ENCODE measurements at places on chromosomes 11 and 22. TPM values are rescaled to one million over a fixed set of nuclear protein-coding genes. Genes with fewer than 3 reads are reported as not detected.

KCNA4 gene
- total RNA-seq = 1.9 TPM

GAL3ST3 gene
- 7.8 TPM for total RNA-seq

SYCE3 gene
- not detected for total RNA-seq

HEPHL1 gene
- not detected for total RNA-seq

DENND6B gene
- total RNA-seq = 2.4 TPM

NLRP10 gene
- total RNA-seq = not detected

- DNase-seq = no peak
Observed at GRCh38 chr11:7844521-7844920, 47.8 kb upstream of the OR5P2 start.

DNA sequence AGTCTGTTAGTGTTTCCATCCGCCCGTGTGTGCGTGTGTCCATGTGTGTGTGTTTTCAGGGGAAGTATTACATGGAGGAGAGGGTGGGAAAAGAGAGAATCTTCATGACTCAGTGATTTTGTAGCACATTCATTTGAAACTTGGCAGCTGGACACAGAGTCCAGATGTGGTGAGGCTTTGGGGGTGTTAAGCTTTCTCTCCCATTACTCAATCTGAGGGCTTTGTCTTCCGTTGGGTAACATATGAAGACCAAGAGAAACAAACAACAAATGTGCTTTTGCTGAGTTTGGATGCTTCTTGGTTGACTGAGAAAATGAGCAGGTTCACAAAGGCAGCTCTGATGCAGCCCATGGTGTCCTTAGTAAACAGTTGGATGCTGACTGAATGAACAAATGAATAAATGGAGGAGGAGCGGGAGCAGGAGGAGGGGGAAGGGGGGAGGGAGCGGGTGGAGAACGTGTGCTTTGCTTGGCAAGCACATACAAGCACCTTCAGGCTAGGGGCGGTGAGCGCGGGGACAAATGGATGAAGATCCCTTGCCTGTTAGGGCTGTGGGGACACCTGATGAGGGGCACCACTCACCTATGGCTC lies 104.3 kb downstream of the ST3GAL4 start:
- DNase-seq = no peak

DNA sequence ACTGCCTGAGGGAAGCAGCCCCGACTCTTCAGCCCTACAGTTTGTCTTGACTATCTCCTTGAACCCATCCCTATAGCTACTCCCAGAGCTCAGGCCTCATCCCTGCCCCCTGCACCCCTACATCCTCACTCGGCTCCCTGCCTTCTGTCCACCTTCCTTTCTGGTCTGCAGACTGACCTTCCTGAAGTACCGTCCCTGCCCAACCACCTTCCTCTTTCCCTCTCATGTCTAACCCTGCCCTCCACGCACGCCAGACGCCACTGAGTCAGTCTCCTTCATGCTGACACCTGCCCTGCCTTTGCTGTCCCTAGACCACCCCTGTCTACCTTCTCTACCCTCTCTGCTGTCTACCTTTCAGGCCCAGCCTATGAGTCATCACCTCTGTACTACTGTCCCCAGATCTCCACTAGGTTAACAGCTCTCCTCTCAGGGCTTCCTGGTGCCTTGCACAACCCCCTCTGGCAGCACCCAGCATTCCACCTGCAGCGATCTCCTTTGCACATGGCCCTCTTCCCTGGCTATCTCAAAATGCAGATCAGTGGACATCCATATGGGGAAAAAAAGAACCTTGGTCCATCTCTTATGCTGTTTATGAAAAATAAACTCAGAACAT lies 8.9 kb downstream of the KCTD21 start:
- DNase-seq = no peak

DNA sequence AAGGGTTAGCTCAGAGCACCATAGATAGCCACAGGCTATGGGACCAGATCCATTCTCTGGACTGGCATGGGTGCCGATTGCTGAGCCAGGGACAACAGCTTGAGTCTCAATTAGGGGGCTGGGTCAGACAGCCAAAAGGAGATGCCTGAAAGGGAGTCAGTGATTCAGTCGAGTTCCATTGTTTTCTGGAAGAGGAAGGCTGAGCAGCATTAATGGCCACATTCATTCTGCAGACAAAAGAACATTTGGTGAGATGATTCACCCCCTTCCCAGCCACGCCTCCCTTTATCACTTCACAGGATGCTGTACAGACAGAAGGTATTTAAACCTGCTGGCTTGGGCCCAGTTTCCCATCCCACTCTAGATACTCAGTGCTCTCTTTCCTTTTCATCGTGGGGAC lies 131.9 kb downstream of the ADAMTS15 start:
- peak; percentile 81 for DNase-seq

- peak; percentile 60 for DNase-seq
Observed at GRCh38 chr11:119318240-119319135, 1.6 kb upstream of the MCAM start.

- DNase-seq = no peak
Observed at GRCh38 chr22:45008751-45009605, 827 bp downstream of the PHF21B start.

- no peak for DNase-seq
Observed at GRCh38 chr22:46918197-46918596, 155.7 kb downstream of the TBC1D22A start.

DNA sequence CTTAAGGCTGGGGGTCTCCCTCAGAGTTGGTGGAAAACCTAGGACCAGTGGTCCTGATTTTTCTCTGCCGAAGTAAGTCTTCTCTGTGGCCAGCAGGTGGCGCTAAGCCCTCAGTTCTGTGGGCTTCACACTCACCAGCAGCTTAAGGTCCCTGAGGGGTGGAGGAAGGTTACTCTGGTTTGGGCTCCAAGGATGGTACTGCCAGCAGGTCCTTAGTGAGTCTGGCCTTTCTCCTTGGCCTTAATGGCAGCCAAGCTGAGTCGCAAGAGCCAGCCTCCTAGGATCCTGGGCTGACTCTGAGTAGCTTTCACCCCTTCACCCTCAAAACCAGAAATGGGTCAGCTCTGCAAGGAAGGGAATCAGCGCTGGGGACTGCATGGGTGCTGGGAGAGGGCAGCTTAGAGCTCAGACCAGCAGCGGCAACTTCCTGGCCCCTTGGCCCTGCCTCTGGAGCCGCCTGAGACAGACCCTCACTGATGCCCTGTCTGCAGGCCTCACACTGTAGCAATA lies 4.4 kb downstream of the KCNJ11 start:
- peak; percentile 89 for DNase-seq

DNA sequence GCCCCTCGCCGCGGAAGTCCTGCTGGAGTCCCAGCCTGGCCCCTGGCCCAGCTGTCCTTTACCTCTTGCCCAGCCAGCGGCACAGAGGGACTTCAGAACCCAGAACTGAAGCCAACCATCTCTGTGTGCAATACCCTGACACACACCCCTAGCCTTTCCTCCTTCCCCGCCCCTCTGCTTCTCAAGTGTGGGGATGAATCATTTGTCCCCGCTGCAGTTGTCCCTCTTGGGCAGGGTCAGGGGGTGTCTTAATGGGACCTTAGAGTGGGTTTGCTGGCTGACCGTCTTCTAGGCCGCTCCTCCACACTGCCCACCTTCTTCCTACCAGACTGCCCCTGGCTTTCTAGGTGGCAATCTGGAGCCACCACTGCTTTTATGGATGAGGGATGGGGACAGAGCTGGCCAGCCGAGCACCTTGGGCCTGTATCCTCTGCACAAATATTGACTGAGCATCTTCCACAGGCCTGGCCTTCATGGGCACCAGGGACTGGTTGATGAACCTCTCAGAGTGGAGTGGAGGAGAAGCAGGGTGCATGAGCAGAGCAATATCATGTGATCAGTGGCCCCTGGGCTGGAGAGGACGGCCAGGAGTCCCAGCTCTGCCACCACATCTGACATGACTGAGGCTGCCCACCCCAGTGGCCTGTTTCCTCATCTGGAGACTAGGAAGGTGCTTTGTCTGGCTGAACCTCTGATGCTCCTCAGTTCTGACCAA lies 668 bp upstream of the CHST1 start:
- DNase-seq = no peak
